Right ventricle myocardium inferior (tissue), 1 donor: ENCODE measurements at places on chromosomes 13 and 19.

GRCh38 chr19:50776131-50776530, 5.9 kb downstream of the GPR32 start:
- no peak for DNase-seq

DNA sequence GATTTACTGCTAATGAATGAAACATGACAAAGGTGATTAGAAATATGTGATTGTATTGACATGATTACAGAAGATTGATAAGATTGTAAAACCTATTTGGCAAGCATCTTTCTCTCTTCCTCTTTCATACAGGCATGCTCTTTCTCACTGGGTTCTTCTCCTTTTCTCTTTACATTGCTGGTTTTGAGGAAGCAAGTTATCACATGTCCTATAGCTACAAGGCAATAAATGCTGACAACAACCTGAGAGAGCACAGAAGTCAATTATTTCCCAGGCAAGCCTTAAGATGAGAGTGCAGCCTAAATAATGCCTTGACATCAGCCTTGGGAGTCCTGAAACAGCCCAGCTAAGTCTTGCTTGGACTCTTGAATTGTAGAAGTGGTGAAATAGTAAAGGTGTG, 875.0 kb downstream of the SLITRK1 start:
- DNase-seq: no peak

DNA sequence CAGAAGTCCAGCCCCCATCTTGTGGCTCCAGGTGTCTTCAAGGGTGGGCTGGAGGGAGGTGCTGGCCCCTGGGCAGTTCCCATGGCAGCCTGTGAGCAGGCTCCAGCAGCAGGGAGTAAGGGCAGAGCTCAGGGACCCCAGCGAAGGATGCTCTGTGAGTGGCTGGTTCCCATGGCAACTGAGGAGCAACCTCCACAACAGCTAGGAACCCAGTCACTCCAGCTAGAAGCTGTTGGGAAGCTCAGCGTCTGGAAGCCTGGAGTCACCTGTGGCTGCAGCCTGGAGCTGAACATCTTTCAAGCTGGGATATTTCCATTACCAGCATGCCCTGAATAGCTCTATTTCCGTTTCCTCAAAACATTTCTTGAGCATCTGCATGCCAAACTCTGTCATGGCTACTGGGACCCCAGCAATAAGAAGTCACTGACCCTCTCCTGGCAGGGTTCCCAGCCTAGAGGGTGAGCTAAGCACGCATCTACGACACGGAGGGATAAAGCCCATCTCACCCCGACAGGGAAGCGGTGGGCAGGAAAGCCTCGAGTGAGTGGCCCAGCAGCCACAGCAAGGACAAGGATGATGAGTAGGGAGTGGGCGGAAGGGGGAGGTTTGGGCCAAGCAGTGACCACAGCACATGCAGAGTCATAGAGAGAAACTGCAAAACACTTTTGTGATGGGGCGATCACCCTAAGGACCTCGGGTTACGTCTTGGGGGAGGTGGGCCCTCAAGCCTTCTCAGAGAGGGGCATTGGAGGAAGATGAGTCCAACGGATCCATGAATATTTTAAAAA, 52.6 kb downstream of the ALOX5AP start:
- no peak for DNase-seq

GRCh38 chr19:7469669-7470285, 19.1 kb downstream of the PEX11G start:
- no peak for DNase-seq

GRCh38 chr19:46860846-46861690, at the start of gene ARHGAP35:
TSS of gene ARHGAP35 (plus strand) at chr19:46860997. CDS start at chr19:46918676, 57,679 bp downstream.
- peak; percentile 86 for DNase-seq

DNA sequence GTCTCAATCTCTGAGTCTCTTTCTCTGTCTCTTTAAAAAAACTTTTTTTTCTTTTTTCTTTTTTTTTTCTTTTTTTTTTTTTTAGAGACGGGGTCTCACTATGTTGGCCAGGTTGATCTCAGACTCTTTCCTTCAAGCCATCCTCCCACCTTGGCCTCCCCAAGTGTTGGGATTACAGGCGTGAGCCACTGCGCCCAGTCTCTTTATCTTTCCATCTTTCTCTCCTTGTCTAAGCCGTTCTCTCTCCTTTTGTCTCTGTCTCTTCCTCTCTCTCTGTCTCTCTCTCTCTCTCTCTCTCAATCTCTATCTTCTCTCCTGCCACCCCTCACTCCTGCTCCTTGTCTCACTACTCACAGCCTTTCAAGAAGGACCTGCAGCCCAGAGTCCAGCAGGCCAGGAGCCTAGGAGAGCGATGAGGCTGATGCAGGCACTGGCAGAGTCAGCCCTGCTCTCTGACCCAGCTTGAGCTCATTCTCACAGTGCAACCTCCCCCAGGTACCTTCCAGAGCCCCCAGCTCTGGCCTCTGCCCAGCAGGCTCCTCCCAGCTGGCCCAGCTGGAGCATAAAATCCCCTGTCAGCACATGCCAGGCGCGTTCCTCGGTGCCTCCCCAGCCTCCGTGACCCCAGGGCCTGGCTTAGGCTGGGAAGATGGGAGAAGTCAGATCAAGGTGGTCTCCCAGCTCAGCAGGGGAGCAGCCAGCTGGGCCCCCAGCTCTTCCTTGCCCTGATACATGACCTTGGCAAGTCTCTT, at the start of gene NPHS1:
Gene NPHS1 (minus strand): TSS at position 476 of the 752 bp plus-strand sequence. CDS start 667 bp downstream, outside the sequence.
- DNase-seq: peak; percentile 34

DNA sequence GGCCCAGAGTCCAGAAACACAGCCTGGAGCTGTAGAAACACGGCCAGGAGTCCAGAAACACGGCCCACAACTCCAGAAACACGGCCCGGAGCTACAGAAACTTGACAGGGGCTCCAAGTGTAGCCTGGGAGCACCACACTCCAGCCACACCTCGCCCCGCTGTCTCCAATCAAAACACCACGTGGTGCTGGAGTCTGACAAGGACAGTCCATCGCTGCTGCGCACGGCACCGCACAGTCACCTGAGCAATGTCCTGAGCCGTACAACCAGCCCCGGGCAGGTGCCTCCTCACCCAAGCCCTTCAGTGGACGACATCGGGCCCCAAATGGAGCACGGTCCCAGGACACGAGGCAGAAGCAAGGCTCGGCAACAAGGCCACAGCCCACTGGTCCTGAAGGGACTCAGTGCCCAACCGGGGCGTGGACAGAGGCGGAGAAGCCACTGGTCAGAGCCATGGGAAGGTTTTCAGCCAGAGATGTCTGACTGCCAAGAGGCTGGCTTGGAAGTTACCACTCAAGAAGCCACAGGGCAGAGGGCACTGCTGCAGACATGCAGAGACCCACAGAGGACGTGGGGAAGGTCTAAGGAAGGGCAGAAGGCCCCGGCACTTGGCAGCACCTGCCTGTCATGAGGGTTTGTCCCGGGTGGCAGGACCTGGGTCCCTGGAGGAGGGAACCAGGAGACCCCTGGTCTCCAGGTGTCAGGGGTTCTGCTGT, 19.7 kb upstream of the PLPP2 start:
- no peak for DNase-seq

DNA sequence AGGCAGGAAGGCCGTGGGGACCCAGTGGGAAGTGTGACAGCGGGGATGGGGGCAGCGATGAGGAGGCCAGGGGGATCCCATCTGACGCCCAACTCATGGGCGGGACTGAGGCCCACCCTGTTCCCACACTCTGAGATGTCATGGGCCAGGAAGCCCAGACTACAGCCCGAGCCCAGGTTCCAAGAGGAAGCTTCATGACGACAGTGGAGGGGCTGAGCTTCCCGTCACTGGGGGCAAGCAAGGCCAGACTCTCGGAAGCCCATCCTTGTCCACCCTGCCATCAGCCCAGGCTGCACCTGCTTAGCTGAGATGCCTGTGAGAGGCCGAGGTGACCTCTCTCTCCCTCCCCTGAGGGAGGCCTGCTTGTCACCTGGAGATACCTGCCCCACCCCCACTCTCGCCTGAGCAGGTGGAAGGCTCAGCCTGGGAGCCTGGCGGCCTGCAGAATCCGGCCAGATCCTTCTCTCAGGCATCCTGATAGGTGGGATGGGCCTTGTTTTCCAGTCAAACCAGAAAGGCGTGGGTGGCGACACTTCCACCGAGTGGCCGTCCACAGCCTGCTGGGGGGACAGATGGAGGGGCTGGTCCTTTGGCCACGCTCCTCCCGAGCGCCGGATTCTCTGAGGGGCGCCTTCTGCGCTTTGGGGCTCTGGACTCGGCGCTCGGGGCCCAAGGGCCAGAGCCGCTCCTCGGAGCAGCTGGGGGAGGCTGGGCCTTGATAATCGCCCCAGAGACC, 4.8 kb downstream of the ZBTB7A start:
- DNase-seq: no peak

GRCh38 chr13:110964229-110965037, 49.6 kb upstream of the ANKRD10 start:
- DNase-seq: no peak

DNA sequence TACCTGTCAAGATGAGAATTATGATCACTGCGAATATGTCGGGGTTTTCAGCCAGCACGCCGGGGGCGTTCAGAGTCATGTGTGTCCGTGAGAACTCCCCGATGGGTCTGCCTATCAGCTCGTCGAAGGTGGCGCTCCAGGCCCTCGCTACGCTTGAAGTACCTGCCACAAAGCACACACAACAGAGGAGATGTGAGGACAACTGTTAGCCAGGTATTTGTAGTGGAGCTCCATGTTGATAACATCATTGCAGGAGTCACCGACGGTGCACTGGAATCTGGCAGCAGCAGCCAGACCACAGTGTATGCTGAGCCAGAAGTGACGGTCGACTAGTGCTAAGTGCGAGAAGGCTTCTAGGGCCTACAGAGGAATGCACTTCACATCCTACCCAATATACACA, 62.7 kb downstream of the SLC7A1 start:
- DNase-seq: no peak

DNA sequence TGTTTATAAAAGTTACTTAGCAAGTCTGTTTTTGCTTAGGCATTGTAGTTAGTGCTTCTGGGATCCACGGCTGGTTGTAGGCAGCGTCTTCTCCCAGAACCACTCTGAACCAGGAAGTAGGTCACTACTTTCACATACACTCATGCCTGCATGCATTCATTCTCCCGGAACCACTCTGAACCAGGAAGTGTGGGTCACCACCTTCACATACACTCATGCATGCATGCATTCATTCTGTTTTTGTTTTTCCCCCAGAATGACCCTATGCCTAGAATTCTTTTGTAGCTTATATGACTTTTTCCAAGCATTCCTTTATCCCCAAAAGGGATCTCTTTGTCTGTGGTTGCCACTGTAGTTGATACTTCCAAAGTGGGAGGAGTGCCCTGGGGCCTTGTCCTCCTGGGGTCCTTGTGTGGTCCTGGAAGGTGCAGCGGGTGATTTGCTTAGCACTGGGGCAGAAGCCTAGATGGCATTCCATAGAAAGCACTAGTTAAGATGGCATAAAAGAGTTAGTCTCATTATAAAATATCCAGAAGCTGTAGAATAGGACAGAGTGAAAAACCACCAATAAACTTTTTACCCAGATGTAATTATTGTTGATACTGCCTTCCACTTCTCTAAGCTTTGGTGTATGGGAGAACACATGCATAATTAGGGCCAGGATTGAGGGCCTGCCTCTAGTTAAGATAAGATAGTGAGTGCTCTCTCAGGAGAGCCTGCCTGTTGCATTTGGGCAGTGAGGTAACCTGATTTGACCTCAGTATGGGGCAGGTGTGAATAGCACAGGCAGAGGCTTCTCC, 68.6 kb upstream of the TEX29 start:
- DNase-seq: no peak

DNA sequence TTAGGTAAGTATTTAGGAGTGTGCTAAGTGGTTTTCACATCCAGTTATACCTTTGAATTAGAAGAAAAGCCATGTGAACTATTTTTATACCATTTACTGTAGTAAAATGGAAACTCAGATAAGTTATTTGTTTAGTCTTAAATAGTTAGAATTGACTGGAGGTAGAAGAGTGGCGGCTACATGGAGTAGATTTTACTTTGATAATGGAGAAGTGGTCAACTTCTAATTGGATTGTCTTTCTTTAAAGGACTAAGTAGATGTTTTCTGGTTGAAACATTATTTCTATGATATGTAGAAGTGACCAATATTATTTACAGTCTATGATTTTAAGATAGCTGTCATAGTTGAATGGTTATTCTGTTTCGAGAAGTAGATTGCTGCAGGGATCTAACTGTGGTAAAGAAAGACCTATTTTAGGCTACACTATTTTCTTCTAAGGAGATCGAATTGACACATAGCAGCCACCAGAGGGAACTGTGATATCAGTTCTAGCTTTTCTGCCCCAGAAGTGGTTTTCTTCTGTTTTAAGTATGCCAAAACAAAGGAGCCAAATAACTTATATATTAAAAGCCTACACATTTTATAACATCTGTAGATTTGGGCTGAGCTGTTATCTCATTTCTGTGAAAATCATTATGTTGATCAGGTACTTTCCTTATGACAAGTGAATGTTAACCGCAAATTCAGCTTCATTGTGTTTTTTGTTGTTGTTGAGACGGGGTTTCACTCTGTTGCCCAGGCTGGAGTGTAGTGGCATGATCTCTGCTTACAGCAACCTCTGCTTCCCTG, 26.1 kb downstream of the ZMYM2 start:
- DNase-seq: no peak

- DNase-seq: no peak
Observed at GRCh38 chr13:106100171-106100919, 435.1 kb downstream of the EFNB2 start.

- DNase-seq: no peak
Observed at GRCh38 chr19:31334849-31335624, 14.2 kb downstream of the TSHZ3 start.

DNA sequence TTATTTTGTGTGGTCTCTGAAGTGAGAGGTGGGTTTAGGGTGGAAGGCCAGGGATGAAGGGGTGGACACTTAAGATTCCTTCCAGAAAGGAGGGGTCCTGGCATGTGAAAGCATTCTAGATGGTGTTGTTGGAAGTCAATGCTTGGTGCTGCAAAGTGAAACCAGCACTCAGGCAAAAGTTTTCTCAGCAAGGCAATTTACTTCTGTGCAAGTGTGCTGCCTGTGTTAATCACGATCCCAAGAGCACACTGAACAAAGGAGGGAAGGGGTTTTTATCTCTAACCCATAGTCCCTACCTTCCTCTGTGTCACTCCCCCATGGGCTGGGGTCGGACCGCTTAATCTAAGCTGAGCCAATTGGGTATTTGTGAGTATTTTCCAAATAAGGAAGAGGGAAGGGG, 1.3 kb downstream of the ZNF134 start:
- no peak for DNase-seq

DNA sequence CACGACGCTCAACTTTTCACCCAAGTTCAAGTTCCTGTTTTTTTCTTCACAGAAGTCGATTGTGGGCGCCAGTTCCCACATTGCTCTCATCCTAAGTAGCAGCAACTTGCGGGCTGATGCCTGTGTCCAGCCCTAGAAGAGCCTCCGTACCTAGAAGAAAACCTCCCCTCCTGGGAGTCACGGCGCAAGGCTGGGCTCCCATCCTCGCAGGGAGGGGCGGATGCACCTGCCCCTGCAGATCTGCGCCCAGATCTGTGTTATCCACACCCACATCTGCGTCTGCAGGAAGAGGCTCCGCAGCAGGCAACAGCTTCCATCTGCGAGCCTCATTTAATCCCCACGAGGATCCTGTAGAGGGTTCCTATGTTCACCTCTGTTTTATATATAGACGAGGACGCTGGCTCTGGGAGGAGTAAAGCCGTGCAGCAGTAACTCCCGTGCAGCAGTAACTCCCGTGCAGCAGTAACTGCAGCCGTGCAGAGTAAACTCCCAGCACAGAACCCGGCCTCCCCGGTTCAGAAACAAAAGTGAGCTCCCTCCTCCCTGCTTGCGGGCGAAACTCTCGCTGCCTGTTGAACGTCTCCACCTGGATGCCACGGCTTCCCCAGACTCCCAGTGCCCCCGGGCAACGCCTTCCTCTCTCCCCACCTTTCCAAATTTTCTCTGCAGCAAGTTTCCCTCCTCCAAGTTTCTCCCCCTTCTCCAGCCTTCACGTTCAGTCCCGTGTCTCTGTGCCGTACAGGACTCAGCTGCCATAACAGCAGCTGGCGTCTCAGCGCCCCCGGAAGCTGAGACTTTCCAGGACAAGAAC, 23.5 kb upstream of the LAIR1 start:
- peak; percentile 73 for DNase-seq

- DNase-seq: no peak
Observed at GRCh38 chr19:10587022-10587838, at the start of gene AP1M2. TSS of gene AP1M2 (minus strand) at chr19:10587312. CDS start at chr19:10587231, 81 bp downstream.
